Stimulated activated CD4-positive, alpha-beta T cell treated with anti-CD3 and anti-CD28 coated beads, Interleukin-1b, Interleukin-23, amount 100 ng/mL, for 4 hours (primary cell): ENCODE measurements at places on chromosomes 6 and 20.

- no peak for DNase-seq
These were observed 21.5 kb upstream of the MRPS18A start for GRCh38 chr6:43708860-43709653.

GRCh38 chr6:116507324-116507723 lies 4.1 kb upstream of the CALHM5 start:
- DNase-seq = no peak

- DNase-seq = peak; percentile 26
These were observed 397.8 kb downstream of the LAMA2 start for GRCh38 chr6:129280749-129281148.

GRCh38 chr20:23131766-23132165 lies 45.6 kb upstream of the CD93 start:
- no peak for DNase-seq

DNA sequence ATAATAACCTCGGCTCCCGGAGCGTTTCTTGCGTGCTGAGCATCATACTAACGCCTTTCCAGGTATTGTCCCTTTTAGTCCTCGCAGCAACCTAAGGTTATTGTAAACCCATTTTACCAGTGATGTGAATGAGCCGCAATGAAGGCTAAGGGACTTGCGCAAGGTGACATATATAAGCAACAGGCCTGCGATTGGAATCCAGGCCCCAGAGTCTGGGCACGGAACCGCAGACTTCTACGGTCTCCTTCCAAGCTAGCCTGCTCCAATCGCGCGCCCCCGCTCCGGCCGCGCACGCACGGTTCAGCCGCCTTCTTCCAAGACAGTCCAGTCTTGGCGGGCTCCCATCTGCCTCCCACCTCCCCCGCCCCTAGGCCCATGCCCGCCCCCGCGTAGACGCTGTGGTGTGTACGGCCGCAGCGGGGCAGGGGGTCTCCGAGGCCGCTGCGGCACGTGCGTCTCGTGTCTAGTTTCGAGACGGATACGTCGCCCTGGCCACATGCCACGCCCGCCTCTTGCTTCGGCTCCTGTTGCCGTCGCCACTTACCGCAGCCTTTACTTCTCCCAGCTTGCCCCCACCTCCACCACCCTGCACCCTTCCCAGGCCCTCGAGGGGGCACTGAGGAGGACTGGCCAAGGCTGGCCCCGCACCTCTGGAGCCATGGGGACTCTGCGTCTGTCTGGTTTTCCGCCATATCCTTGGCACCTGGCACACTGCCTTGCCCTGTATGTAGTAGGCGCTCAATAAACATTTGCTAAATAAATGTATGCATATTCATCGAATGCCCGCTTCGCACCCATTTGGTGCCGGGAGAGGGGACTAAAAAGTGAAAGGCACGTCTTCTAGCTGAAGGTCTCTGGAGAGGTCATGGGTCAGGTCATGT lies 855 bp upstream of the GFOD1 start:
- DNase-seq = peak; percentile 13

DNA sequence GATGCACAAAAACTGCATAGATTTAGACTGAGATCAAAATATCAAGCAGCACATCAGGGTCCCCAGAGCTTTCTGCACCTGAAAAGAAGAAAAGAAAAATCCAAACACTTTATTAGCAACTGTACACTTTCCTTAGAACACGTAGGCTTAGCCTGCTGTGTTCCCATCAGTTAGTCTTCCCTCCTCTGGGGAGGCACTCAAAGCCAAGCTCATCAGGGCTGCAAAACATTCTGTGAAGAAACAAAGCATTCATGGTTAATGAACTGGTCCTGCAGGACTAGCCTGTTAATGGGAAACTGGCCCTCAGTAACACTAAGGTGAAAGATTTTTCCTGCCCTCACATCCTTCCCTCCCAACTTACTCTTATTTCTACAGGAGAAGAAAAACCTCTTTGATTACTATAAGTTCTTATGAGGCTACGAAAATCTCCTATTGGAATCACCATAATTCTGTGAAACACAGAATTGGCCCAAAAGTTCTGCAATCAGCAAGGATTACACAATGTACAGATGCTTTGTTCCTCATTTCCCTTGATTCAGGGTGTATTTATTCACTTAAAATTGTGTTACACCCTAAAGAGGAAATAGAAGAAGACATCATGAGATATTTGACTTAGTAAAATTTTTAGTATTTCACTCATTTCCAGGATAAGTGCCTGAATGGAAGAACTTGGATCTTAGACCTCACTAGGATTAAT lies 901.0 kb upstream of the MAP3K7 start:
- no peak for DNase-seq

DNA sequence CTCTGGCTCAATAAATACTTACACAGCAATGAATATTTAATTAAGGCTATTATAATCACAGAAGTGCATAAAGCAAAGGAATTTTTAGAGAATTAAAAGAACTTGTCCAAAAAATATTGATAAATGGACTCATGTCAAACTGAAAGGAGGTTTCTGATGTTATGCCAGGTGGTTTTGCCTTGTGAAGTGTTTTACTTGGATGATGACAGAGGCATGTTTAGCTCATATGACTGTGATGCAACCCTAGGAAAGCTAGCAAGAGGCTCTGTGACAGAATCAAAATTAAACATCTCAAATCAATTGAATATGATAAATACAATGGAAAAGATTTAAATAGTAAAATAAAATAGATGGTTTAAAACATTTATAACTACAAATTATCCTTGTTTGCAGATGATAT lies 137.3 kb downstream of the TMEM200A start:
- no peak for DNase-seq

DNA sequence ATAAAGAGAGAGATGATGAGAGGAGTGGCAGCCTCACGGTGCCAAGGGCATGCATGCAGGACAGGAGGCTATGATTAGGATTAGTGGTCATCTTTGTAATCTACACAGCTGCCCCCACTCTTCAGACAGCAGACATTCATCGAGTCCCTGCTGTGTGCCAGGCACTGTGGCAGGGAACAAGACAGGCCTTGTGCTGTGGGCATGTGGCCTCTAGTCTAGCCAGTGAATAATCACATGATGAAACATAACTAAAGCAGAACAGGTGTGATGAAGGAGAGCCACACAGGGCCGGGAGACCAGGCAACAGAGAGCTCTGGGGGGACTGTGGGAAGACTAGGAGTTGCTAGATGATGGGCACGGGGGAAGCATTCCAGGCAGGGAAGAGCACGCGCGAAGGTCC lies 22.2 kb downstream of the TOX2 start:
- DNase-seq = no peak
